ENCODE measurements at places on chromosomes 5 and 9. TPM values are rescaled to one million over a fixed set of nuclear protein-coding genes. Genes with fewer than 3 reads are reported as not detected.

Gene NR5A1
- total RNA-seq: not detected

Gene ZBED3
- total RNA-seq: 38.8 TPM

Gene SPAAR
- total RNA-seq: not detected

Gene KCNV2
- total RNA-seq: not detected

Gene MIER3
- 52.7 TPM for total RNA-seq

Gene CEP120
- total RNA-seq: 24.4 TPM

Gene GABRP
- total RNA-seq: 8.8 TPM

Gene NIM1K
- not detected for total RNA-seq

Gene IL3
- total RNA-seq: not detected

Gene ELAVL2
- 0.21 TPM for total RNA-seq

Gene GBGT1
- 0.14 TPM for total RNA-seq

Gene LCN1
- not detected for total RNA-seq

Gene CNTNAP3B
- not detected for total RNA-seq

Gene DBH
- not detected for total RNA-seq

Gene KCTD16
- total RNA-seq: 0.29 TPM

Gene FBP1
- 1.8 TPM for total RNA-seq

Gene AGXT2
- 0.21 TPM for total RNA-seq

Gene CARTPT
- total RNA-seq: not detected

Gene KCNN2
- not detected for total RNA-seq

Gene PPP2R2B
- 9.8 TPM for total RNA-seq

Gene TRIM36
- total RNA-seq: 1.3 TPM

Gene PCDHGA6
- total RNA-seq: 0.49 TPM

Gene NR6A1
- total RNA-seq: 33.6 TPM

Data from Caco-2 (cell line).